ENCODE measurements at places on chromosomes 12 and 14.
A peak's percentile ranks its signal among the peaks of the same experiment; 100 is the strongest.

DNA sequence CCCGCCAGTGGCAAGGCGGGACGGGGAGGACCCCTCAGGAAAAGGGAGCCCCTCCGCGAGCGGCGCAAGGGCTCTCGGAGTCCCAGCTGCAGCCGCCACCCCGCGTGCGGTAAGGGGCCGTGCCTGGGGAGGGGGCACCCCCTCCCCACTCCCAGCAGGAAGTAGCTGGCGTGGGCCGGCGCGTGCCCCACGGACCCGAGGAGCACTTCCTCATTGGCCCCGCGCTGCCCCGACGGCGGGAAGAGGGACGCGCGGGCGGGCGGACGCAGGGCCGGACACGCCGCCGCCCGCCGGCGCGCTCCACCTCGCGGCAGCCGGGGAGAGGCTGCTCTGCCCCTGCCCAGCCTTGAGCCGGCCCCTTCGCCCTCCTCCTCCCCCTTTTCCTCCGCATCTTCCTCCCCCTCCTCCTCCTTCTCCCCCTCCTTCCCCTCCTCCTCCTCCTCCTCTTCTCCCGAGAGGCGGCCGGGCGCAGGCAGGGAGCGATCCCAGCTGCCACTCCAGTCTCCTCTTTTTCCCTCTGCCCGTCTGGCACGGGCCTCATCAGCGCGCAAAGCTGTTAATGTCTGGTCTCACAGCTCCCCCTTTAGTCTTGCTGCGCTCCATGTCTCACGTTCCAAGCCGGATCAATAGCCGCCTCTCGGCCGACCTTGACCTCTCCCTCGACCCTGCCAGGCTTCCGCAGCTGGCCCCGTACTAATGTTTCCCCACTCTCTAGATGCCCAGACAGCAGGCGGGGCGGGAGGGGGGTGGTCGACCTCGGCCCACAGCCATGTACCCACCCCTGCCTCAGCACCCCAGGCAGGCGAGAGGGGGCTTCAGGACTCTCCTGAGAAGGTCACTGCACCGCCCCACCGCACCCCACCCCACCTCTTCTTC, 2.6 kb upstream of the BCL11B start:
- DNase-seq: peak; percentile 78

- DNase-seq: no peak
Measured at GRCh38 chr14:100534528-100535286, 52.5 kb downstream of the BEGAIN start.

DNA sequence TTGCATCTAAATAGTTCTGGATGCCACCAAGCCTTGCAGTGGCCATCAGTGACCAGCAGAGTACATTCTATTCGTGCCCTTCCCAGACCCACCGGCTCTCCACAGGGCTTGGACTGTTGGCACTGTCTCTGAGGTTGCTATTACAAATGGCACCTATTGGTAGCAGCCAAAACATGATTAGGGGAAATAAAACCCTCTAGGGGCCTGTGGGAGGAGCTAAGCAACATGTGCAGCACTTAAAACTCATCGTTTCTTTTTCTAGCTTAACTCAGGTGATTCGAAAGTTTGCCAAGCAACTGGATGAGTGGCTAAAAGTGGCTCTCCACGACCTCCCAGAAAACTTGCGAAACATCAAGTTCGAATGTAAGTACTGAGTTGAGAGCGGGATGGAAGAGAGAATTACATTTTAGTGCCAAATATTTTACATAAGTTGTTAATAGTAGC, 65.4 kb upstream of the RIC8B start:
- no peak for DNase-seq

- DNase-seq: no peak
Measured at GRCh38 chr14:24052656-24053547, 1.1 kb downstream of the CARMIL3 start.

DNA sequence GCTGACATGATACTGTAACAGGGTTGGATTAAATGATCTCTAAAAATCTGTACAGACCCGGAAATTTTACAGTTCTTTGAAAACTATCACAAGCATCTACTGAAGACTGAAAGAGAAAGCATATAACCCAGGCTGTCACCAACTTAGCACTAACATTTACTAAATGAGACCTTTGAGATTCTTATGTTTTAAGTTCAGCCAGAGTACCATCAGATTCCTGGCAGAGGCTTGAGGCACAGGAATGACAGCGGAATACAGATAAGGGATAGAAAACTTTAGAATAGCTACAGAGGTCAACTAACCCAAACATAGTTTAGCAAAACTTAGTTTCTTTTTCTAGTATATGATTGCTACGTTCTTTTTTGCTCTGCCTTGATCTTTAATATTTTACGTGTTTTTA, 91.6 kb upstream of the FERMT2 start:
- DNase-seq: no peak

- DNase-seq: no peak
Measured at GRCh38 chr12:23944067-23944466, 5.4 kb downstream of the SOX5 start.

Data from CD4-positive, CD25-positive, alpha-beta regulatory T cell (primary cell).